ENCODE measurements at places on chromosomes 7 and 10.

GRCh38 chr10:37474645-37475044 lies 349.2 kb downstream of the ANKRD30A start:
- no peak for DNase-seq

GRCh38 chr10:109411917-109412316 lies 511.4 kb downstream of the XPNPEP1 start:
- no peak for DNase-seq

- no peak for DNase-seq
Observed at GRCh38 chr10:79376078-79376628, 28.9 kb downstream of the PPIF start.

DNA sequence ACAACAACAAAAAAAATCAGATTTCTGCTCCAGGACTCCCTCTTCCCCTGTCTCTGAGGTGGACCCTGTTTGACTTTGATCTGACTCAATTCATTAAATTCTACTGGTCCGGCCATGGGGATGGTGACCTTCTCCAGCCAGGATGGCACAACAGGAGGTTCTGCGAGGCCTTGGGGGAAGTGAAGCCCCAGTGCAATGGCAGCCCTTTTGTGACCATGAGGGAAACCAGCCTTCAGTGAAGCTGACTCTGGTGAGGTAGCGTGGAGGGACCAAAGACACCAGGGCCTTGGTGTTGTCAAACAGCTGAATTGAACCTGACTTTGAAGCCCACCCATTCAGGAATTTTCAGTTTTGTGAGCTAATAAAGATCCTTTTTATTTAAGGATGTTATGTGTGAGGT lies 44.5 kb downstream of the NPTX2 start:
- no peak for DNase-seq

DNA sequence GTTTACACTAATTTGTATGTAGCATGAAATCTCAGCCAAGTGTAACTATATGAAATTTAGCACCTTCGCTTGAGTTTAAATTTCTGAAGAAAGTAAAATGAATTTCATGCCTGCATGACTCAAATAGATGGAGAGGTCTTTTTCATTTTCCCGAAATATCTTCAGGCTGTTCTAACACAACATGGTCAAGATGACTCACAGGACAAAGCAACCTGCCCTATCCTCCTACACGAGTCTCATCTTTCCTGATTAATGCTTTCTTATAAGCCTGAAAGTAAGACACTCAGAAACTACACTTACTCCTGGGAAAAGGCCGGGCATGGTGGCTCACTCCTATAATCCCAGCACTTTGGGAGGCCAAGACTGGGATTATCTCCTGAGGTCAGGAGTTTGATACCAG lies 41.2 kb downstream of the CH25H start:
- DNase-seq, result no peak

DNA sequence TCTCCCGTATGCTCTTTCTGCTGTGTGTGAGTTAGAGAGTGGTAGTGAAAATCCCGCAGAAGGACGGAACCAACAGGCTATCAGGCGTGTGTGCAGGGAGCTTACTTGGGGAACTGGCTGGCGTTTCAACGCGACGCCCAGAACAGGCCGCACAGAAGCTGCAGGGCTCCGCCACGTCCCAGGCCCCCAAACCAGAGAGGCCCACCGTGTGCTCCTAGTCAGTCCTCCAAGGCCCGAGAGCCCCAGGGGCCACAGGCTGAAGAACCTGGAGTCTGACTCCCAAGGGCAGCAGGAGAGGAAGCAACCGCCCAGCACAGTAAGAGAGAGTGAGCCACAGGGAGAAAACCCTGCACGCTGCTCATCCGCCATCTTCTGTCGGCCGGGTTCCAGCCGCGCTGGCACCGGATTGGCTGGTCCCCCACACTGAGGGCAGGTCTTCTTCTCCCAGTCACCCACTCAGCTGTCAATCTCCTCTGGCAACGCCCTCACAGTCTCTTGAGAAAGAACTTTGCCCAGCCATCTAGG lies 730.6 kb upstream of the VSTM2A start:
- no peak for DNase-seq

DNA sequence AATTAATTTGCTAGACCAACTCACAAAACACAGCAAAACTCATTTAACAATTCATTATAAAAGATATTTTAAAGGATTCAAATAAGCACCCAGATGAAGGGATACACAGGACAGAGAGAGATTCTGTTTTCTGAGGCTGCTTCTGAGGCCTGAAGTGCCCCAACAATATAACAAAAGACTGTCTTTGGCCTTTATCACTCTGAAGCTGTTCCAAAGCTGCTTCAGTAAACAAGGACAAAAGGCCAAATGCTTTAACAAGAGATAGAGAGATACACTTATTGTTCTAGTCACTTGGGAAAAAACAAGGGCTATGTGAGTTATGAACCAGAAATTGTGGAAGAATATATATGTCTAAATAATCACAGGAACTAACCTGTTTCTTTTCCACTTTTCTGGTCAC lies 223.7 kb downstream of the CXCL12 start:
- no peak for DNase-seq

DNA sequence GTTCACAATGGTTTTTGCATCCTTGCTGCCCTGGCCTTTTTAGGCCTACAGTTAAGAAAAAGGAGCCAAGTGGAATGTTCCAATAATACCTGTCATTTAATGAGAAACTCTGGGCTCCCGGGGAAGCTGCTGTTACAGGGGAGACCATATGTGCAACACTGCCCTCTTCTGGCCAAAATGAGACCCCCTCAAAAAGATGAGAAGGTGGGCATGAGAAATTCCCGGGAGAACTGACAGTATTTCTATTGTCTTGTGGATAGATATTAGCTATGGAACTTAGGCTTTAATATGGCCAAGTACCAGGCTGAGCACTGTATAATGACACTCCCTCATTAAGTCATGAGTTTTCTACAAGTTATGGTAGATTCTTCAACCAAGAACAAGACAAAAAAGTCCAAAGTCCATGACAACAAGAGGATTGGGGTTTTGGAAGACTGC lies 99.4 kb downstream of the CCDC3 start:
- DNase-seq, result no peak

- no peak for DNase-seq
Observed at GRCh38 chr10:101558204-101558603, 29.9 kb downstream of the POLL start.

- DNase-seq, result no peak
Observed at GRCh38 chr7:133512560-133512959, 259.7 kb downstream of the EXOC4 start.

GRCh38 chr7:41999736-42000283 lies 237.2 kb downstream of the GLI3 start:
- no peak for DNase-seq

DNA sequence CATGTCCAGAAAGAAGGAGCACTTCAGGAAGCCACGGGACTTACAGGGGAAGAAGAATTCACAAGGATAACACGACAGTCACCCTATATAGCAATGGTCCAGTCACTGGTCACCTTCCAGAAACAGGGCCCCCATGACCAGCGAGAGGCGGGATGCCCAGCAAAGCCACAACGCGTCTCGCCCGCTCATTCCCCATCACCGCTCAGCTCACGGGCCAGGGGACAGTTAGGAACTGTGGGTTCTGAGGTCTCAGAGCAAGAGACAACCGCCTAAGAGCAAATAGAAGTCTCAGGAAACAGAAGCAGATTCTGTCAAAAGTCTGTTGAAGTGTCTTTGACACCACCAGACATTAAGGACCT lies 71.9 kb downstream of the PROSER2 start:
- DNase-seq, result no peak

- DNase-seq, result no peak
Observed at GRCh38 chr7:139500770-139501138, 17.3 kb upstream of the KLRG2 start.

DNA sequence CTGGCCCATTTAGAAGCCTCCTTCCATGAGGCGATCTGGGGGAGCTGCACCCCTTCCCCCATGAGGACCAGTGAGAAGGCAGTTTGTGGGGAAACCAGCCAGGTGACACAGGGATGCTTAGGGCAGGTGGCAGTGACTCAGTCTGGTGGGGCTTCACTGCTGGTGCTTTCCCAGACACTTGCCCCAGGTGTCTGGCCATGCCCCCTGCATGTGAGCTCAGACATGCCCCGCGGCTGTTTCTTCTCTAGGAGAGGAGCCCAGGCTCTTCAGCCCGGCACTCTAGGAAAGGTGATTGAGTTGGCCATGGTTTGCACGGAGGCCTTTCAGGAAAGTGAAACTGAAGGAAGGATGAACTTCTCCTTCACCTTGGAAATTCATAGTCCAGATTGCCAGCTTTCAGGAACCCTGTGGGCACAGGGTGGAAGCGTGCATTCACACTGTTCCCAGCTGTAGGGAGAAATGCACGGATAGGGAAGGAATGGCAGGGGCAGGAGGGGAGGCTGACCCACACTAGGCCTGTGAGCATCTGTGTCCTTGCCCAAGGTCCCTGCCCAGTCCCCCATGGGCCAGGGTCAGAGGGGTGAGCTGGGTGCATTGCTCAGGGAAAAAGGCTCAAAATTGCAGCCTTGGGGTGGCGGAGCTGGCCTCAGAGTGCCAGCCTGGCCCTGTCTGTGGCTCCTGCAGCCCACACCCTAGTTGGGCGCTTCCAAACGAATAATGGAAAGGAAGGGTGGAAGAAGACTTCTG lies 359.1 kb downstream of the GLRX3 start:
- DNase-seq, result no peak

GRCh38 chr10:1419796-1420610 lies 317.3 kb downstream of the ADARB2 start:
- no peak for DNase-seq

GRCh38 chr7:112630565-112630964 lies 149.8 kb downstream of the LSMEM1 start:
- no peak for DNase-seq

GRCh38 chr10:71036297-71036966 lies 148.1 kb upstream of the PCBD1 start:
- no peak for DNase-seq

Data from GOT3 (cell line).